Erythroblast (primary cell): ENCODE measurements at places on chromosomes 6 and 20.

GRCh38 chr20:57211908-57212533 lies 54.4 kb downstream of the BMP7 start:
- no peak for DNase-seq

- no peak for DNase-seq
Measured at GRCh38 chr20:58421497-58421850, 32.4 kb downstream of the VAPB start.

- no peak for DNase-seq
Measured at GRCh38 chr6:166671434-166672081, 44.5 kb upstream of the RPS6KA2 start.

DNA sequence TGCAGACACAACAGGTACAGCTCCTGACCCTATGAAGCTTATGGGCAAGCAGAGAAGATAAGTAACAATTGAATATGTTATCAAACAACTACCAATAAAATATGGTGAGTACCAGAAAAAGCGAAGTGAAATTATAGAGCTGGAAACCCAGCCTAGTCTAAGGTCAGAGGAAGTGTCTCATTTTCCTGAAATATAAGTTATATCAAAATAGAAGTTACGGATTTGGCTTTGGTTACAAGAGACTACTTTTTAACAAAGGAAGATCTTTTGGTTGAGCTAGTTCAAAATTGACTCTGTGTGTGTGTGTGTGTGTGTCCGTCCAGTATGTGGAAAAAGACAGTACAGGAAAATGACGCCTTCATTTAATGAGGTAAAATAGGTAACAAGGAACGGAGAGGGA lies 8.9 kb downstream of the STX11 start:
- no peak for DNase-seq

DNA sequence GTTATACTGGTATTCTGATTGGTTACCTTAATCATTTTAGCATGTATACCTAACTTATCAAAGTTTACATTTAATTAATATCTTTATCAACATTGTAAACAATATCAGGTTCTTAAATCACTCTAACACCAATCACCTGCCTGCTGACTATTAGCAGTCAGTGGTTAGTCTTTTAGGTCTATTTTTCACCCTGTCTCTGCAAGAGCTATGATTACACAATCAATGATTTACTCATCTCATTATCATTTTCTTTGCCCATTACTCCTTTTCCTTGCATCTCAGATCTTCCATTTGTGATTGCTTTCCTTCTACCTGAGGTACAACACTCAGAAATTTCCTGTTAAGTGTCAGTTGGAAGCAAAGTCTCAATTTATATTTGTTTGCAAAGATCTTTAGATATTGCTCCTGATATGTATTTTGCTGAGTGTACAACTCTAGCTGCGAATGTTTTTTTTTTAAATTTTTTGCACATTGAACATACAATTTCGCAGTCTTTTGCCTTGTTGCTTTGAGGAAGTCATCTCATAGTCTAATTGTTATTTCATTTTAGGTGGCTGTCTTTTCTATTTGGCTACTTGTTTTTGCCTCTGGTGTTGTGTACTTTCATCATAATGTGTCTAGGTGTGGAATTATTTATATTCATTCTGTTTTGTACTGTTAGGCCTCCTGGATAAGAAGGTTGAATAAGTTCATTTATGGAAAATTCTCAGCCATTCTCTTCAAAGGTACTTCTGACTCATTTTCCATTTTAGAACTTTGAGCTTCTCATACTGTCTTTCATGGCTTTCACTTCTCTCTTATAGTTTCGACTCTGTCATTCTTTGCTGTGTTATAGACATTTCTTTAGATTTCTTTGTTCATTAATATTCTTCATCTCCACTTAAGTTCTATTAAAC lies 104.9 kb upstream of the CEP162 start:
- no peak for DNase-seq

DNA sequence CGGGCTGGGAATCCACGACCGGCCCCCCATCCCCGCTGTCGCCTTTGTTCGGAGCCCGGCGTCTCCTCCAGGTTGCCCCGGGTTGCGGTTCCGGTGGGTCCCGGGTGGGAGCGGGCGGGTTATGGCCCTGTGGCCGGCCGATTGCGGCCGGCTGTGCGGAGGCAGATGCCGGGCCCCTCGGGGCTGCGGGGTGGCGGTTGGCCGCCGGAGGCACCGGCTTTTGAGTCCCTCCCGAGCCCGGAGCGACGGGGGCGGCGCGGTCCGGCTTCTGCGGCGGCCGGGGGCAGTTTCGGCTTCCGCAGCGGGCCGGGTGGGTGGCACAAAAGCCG lies 431 bp downstream of the LOC128125822 start:
- no peak for DNase-seq

DNA sequence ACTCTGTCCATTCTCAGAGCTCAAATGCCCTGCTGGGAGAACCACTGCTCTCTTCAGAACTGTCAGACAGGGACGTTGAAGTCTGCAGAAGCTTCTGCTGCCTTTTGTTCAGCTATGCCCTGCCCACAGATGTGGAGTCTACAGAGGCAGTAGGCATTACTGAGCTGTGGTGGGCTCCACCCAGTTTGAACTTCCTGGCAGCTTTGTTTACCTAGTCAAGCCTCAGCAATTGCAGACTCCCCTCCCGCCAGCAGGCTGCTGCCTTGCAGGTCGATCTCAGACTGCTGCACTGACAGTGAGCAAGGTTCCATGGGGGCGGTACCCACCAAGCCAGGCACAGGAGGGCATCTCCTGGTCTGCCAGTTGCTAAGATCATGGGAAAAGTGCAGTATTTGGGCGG lies 21.8 kb upstream of the UFL1 start:
- no peak for DNase-seq

GRCh38 chr6:30752157-30752927 lies 8.0 kb upstream of the IER3 start:
- peak; percentile 24 for DNase-seq

DNA sequence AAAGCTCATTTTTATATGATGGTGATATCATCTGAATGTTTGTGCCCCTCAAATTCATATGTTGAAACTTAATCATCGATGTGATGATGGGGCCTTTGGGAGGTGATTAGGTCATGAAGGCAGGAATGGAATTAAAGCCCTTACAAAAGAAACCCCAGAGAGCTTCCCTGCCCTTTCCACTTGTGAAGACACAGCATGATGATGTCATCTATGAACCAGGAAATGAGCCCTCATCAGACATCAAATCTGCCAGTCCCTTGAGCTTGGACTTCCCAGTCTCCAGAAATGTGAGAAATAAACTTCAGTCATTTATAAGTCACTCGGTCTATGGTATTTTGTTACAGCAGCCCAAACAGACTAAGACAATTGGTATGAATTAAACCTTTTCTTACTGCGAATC lies 153.1 kb downstream of the MYB start:
- no peak for DNase-seq

DNA sequence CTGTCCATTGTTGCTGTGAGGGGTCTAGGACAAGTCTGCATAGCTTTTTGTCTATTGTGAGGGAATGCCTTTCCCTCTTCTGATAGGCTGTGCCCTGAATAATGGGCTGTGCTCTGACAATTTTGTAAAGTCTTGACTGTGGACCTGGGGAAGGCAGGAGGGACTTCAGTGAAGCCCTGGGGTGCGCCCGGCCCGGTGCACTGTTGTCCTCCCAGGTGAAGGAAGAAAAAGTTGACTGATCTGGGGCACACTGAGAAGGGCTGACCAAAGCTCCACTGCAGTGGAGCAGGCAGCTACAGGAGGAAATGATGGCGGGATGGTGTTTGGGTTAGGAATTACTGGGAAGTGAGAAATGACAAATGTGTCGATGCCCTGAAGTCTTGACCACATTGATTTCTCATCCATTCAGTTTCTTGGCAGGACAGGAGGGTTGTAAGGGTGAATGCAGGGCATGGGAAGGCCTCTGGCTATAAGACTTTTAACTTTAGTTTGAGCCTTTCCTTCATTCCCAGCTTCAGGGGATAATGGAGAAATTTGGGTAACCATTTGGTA lies 224.0 kb upstream of the CST7 start:
- no peak for DNase-seq

- no peak for DNase-seq
Measured at GRCh38 chr6:31768363-31769257, 6.2 kb downstream of the SAPCD1 start.

- no peak for DNase-seq
Measured at GRCh38 chr6:123448306-123448884, 188.4 kb downstream of the TRDN start.

DNA sequence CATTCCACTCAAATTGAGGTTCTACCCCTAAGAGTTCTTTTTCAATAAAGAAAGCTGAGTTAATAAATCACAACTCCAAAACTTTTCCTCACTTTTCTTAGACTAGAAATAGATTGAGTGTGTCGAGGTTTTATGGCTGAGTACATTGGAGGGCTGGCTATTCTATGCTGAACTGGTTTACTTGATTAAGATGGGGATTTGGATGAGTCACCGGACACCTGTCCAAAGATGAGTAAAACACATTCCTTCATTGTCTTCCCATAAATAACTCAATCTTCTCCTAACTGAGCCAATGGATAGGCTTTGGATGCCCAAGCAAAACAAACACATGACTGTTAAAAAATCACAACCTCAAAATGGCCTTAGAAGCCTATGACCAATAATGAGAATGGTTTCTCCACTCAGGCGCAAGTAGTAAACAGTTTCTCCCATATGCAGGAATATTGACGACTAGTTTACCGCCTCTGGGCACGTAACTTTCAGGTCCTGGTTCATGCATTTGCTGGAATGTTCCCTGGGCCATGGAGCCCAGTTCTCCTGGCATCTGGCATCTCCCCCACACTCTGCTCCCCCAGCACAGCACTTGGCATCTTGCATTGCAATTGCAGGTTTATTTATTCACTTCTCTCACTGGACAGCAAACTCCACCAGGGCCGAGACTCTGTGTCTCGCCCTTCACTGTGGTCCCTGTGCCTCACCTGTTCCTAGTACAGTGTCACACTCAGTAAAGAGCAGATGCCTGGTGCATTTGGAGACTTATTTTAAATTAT lies 43.9 kb downstream of the BCAS1 start:
- no peak for DNase-seq

DNA sequence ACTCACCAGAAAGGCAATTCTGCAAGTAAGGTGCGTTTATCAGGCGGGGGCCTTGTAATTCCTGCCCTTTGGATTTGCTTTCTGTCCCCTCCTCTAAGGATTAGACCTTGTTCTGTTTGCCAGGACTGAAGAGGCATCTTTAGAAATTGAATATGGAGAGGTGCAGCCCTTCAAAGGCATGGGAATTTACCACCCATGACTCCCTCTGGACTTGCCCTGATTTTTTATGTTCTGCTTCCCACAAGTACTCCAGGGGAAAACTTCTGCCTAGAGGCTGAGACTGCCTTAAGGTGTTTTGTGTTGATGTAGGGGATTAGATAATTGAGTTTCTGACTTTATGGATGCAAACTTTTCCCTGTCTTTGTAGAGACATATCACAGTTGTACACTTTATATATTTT lies 30.2 kb downstream of the SYTL3 start:
- DNase-seq, result no peak

DNA sequence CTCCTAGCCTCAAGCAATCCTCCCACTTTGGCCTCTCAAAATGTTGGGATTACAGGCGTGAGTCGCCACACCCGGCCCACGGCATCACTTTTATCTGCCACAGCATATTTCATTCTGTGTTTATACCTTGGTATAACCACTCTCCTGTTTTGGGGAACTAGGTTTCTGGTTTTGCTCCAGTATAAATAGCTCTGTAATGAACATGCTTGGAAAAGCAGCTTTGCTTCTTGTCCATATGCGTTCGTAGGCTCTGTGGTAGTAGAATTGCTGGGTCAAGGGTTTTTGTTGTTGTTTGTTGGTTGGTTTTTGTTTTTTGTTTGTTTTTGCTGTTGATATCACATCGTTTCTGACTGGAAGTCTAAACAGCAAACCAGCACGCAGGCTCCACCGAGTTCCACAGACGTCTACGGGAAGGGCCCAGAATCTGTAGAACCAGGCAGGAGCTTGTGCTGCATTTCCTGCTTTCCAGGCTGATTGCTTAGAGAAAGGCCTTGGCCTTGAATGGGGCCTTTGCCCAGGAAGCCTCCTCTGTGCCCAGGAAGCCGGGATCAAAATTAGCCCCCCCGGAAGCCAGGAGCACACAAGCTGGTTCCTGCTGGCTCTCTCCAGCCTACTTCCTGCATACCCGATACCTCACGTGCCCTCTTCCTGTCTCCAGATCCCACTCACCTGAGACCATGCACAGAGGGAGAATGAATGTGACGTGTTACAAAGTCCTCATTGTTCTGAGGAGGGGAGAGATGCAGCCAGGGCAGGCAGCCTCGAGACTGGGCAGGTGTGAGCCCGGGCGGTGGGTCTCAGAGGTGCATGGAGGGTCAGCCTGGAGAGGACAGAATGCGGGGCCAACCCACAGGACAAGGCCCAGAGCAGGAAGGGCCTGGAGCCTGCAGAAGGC lies 34.7 kb downstream of the AAR2 start:
- DNase-seq, result no peak

- DNase-seq, result no peak
Measured at GRCh38 chr20:51665543-51666118, 102.6 kb downstream of the ATP9A start.

DNA sequence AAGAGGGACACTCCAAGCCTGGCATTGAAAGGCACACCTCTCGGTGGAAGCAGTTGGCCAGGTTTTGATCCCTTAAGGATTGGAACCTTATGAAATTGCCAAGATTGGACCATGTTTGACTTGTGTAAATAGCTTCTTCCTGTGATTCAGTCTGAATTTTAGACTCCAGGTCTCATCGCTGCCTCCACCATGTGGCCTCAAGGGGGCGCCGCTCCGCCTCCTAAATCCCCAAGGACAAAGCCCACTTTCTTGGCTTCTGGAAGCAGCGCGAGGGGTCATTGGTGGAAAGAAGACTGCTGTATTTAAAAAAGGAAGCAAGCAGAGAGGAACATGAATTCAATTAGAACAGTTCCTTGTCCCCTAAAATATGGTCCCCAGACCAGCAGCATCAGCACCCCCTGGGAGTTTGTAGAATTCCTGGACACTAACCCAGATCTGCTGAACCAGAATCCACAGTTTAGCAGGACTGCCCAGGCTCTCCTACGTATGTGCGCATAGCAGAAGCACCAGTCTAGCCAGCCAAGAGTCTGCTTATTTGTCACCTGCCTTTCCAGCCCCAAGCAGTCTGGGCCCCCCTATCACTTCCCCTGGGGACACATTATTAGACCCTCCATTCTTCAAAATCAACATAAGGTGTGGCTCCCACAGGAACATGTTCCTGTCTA lies 108.5 kb downstream of the LY86 start:
- DNase-seq, result peak; percentile 87

GRCh38 chr6:158622545-158623190 lies 21.9 kb downstream of the DYNLT1 start:
- no peak for DNase-seq

- DNase-seq, result no peak
Measured at GRCh38 chr20:20206788-20207187, 154.5 kb downstream of the CFAP61 start.

DNA sequence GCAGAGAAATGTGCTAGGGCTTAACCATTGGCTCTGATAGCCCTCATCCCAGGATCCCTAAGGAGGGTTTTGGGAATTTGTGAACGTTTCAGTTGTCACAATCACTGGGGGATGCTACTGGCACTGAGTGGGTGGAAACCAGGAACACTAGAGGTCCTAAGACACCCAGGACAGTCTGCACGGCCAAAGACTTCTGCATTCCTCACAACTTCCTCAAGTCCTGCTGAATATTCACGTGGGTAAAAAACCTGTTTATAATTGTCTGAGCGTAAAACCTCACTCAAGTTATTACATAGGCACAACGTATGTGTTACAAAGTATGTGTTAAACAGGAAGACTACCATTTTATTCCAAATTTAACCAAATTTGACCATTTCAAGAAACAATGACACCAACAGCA lies 52.4 kb downstream of the GMDS start:
- DNase-seq, result no peak

- no peak for DNase-seq
Measured at GRCh38 chr6:1498491-1499113, 109.2 kb downstream of the FOXF2 start.
